ENCODE measurements at places on chromosomes 7 and 10.

DNA sequence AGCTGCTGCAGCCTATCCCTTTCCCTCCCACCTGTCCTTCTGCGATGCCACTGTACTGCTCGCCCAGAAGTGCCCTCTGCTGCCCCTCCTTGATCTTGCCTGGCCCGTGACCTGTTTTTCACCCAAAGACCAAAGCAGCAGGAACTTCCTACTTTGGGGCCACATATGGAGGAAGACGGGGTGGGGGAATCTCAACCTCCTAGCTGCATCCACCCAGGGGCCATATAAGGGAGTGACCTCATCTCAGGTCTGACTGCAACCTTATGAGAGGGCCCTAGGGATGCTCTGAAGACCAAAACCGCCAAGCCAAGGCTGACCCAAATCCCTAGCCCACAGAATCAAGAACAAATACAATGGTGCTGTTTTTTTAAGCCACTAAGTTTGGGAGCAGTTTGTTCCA lies 15.7 kb downstream of the PRKCQ start:
- no peak for DNase-seq

GRCh38 chr10:111209692-111210091 lies 132.9 kb downstream of the ADRA2A start:
- DNase-seq = no peak

GRCh38 chr7:155919391-155920067 lies 107.3 kb upstream of the SHH start:
- no peak for DNase-seq

- DNase-seq = no peak
These were observed 683.1 kb downstream of the NRG3 start for GRCh38 chr10:82558014-82558607.

DNA sequence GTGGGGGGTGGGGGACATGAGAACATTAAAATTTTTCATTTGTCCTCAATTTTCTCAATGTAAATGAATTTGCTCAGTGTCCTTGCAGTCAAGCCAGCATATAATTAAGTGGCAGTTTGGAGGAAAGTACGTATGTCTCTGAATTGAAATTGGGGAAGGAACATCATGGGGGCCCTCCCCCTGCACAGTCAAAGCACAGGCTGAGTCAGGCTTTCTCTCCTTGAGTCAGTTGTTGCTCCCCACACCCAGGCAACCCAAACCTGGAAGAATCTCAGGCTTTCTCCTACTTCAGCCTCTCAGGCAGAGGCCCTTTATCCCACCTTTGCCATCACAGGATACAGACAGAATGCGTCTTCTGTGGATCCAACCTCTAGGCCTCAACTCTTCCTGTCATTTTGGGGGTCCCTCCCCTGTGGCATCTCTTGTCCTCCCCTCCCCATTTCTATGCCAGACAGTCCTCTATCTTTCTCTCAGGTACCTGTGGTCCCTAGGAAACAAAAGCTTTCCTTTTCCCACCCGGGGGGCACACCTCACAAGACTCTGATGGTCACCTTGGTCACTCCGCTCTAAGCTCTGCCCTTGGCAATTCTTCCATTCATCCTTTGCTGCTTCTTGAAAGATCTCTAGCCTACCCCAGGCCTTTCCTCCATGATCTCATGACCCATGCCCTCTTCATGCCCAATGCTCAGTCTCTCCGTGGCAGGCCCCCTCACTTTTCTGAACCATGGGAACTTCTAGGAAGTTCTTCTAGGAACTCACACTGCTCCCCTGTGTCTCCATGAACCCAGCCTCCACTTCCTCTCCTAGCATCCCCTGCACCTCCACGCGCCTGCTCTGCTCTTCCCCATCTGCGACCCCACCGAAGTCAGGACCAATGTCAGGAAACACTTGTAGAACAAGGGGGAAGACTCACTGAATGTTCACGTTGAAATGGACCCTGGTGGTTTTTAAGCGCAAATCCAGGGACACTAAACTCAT lies 40.4 kb downstream of the CREB3L2 start:
- DNase-seq = no peak

- no peak for DNase-seq
These were observed 54.3 kb downstream of the SMKR1 start for GRCh38 chr7:129556607-129557133.

GRCh38 chr10:117968354-117969182 lies 78.2 kb downstream of the RAB11FIP2 start:
- DNase-seq = no peak

GRCh38 chr10:27242473-27242950 lies 1.9 kb upstream of the ACBD5 start:
- DNase-seq = no peak

DNA sequence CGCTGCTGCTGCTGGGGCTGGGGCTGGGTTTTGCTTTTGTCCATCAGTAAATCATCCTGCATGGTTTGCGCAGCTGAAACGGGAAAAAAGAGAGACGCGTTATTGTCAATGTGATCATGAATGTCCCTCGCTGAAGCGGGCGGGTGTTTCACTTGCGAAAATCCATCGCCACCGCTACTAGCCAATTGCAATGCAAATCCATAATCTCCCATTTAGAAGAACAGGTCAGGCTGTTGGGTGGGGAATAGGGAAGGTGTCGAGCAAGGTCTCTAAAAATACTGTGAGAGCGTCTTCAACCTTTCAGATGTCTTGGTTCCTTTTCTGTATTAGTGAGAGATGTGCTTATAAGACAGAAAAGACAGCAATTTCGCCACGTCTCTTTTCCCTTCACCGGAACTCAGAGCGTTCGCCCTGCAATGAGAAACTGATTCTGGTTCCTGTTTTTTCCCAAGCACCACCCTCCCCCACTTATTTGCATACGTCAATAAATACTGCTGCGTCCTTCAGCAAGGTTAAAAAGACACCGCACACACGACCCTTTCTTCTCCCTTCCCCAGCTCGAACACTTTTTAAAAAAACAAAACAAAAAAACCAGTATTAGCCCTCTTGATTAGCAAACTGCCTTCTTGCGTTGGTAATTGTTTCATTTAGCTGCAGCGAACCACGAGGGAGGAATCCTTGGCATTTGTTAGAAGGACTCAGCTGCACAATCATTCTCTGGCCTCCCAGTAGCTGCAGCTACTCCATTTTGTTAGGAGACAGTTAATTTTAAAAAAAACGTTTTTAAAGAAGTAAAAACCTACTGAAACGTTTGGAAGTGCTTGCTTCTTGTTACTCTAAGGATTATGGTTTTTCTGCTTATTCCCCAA lies 50.4 kb downstream of the CPEB3 start:
- peak; percentile 45 for DNase-seq

DNA sequence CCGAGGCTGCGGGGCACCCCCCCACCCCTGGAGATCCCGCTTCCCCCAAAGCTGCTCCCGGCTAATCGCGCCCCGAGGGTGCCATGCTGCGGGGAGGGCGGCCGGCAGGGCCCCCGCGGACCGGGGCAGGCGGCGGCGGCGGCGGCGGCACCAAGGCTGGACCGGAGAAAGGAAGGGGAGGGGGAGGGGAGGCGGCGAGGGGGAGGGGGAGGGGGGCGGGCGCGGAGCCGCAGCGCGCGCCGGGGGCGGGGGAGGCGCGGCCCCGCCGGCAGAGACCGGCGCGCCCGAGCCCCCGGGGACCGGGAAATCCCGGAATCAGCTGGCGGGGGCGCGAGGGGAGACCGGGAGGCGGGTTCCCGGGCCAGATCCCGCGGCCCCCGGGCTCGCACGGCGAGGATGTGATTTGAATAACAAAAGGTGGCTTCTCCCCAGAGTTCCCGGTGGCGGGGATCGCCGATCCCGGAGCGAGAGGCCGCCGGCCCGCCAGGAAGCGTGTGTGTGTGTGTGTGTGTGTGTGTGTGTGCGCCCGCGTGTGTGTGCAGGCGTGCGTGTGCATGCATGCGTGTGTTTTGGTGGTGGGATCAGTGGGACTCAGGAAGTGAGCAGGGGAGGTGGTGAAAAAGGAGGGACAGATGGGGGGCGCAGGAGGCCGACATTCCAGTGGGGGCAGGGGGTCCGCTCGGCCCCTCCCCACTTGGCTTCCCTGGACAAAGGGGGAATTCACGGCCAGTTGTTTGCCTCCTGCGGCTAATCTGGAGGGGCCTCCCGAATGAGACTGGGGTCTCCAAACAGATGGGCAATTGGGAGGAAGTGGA lies 99.5 kb downstream of the HIP1 start:
- no peak for DNase-seq

DNA sequence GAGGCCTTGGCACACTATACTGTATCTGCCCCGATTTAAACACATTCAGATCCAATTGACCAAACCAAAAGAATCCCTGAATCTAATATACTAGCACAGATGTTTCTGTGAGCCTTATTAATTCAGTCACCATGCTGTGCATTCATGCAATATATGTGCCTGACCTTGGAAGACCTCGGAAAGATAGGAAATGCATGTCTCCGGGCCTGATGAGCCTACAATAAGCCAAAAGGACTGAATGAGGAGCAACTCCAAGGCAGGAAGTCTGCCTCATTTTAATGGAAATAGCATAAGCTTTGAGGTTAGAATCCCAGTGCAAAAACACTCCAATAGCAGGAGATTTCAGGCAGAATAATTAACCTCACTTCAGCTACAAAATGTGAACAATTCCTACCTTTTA lies 316.7 kb downstream of the LRRTM3 start:
- no peak for DNase-seq

DNA sequence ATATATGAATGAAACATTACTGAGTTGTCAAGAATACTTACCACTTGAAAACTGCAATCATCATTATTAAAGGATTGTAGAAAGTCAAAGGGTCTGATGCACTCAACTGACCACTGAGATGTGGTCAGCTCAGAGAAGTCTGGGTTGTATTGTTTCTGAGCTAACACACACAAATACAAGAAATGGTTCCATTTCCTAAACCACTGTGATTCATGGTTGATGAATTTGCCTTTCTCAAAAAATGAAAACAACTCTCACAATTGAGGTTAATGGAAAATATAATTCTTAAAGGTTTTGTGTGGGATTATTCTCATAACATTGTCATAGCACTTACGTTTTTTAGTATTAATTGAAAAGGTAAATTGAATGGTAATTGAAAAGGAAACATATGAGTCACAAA lies 45.6 kb upstream of the TAS2R16 start:
- DNase-seq = no peak

DNA sequence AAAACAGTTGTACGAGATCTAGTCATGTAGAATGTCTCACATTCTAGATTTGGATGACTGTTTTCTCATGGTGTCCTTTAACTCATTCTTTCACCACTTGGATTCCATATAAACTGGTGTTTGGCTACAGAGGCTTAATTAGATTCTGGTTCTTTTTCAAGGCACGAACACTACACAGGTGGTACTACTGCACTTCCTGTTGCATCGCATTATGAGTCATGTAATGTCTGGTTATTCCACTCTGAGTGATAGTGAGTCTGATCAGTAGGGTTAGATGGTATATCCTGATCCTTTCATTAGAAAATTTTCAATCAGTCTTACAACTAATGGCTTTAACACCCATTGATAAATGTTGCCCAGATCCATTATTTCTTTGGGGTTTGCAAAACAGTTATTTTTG lies 11.2 kb upstream of the AKAP9 start:
- DNase-seq = no peak

- DNase-seq = no peak
These were observed 131.2 kb upstream of the UNC5B start for GRCh38 chr10:71081229-71081560.

- no peak for DNase-seq
These were observed 42.6 kb downstream of the KIF20B start for GRCh38 chr10:89744026-89744425.

GRCh38 chr10:98646998-98647917 lies 200.5 kb upstream of the HPS1 start:
- DNase-seq = no peak

DNA sequence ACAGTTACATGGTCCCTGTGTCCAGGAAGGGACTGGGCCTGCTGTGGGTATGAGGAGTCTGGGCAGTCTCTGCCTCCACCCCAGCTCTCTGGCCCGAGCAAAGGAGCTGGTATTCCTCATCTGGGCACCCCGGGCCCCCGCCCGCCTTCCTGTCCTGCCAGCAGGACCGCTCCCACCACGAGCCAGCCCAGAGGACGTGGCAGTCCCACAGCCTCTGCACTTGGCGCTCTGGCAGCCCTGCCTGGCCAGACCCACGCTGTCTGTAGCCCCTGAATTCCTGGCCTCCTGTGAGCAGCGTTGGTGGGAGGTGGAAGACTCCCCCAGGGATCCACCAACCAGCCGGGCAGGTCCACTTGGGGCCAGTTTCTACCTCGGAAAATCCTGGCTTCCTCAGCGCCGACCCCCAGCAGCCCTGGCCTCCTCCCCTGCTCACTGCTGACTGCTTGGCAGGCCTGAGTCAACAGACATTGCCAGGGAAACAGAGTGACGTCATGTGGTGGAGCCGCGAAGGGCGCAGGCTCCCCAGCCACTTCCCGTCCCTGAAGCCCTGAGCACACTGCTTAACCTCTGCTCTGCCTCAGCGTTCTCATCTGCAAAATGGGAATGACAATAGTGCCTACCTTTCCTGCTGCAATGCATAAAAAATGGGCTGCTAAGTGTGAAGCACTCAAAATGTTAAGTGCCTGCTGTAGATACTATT lies 21.6 kb upstream of the LIMK1 start:
- DNase-seq = peak; percentile 26

GRCh38 chr7:158676171-158676840 lies 28.3 kb downstream of the NCAPG2 start:
- DNase-seq = no peak

DNA sequence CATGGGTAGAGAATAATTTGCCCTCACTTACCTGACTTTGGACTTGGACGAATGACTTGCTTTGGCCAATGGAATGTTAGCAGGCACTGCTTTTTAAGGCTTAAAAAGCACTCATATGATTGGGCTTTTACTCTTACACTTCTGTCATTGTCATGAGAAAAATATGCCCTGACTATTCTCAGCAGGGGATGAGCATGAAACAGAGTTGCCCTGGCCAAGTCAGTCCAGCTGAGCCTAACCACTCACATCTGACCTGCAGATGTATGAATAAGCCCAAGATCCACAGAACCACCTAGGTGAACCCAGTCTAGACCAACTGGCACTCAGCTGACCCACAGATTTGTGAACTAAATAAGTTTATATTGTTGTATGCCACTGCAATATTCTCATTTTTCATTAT lies 573.5 kb downstream of the TNS3 start:
- DNase-seq = no peak

GRCh38 chr10:78328592-78329404 lies 295.1 kb downstream of the RPS24 start:
- DNase-seq = no peak

GRCh38 chr7:1963575-1963974 lies 269.2 kb downstream of the MAD1L1 start:
- DNase-seq = peak; percentile 13

- no peak for DNase-seq
These were observed 46.8 kb downstream of the IKZF1 start for GRCh38 chr7:50351267-50351666.
